ENCODE measurements at places on chromosomes 3 and 15.

DNA sequence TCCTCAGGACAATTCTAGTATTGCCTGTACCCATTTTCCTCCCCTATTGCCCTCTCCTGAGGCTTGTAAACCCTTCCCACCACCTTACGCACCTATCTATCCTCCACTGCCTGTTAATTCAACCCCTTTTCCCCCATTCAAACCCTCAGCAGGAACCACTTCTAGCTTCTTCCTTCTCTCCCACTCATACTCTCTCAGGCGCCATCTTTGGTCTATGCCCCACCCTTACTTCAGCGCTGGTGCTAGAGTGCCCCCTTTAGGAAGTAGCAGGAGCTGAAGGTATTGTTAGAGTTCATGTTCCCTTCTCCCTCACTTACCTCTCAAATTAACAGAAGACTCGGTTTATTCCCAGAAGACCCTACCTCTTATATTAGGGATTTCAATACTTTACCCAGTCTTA lies 121.8 kb upstream of the NLGN1 start:
- DNase-seq, result no peak

DNA sequence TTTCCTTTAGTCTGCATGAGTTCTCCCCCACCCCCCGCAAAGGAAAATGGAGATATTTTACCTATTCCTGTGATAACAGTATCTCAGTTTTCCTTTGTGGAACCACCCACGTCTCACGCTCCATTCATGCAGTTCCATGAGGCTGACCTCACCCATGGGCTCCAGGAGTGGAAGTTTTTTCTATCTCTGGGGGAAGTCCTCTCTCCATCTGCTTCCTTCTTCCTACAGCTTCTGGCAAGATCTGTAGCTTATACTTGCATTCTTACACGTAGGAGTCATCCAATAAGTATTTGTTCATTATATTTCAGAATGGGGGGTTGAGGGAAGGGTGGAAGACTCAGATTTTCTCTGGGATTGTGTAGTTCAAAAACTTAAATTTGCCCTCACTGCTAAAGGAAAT lies 5.8 kb upstream of the GLCE start:
- DNase-seq, result peak; percentile 72

DNA sequence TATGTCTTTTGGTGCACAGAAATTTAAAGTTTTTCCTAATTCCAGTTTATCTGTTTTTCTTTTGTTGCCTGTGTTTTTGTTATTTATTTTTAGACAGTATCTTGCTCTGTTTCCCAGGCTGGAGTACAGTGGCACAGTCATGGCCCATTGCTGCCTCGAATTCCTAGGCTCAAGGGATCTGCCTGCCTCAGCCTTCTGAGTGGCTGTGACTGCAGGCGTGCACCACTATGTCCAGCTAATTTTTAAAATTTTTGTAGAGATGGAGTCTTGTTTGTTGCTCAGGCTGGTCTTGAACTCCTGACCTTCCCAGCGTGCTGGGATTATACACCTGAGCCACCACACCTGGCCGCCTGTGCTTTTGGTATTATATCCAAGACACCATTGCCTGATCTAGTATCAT lies 22.8 kb downstream of the KAT2B start:
- DNase-seq, result no peak

DNA sequence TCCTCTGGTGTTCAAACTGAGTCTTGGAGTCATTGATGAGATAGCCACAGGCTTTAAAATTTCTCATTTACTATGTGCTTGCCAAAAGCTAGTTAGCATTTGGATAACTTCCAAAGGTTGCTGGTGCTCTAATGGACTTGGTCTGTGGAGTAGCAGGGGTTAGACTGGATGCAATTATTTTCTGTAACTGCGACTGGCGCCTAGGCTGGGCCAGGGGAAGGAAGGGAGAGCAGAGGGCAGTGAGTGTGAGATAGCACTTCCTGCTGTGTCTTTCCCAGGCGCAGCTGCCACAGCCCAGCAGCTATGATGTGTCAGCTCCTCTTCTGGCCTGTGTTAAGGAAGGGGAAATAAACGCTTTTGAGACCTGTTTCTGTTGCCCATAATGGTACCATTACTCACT lies 98.6 kb downstream of the MYRIP start:
- DNase-seq, result no peak

- no peak for DNase-seq
These were observed 12.8 kb upstream of the MTMR10 start for GRCh38 chr15:31004220-31004733.

- no peak for DNase-seq
These were observed 843 bp downstream of the ATG7 start for GRCh38 chr3:11272906-11273574.

DNA sequence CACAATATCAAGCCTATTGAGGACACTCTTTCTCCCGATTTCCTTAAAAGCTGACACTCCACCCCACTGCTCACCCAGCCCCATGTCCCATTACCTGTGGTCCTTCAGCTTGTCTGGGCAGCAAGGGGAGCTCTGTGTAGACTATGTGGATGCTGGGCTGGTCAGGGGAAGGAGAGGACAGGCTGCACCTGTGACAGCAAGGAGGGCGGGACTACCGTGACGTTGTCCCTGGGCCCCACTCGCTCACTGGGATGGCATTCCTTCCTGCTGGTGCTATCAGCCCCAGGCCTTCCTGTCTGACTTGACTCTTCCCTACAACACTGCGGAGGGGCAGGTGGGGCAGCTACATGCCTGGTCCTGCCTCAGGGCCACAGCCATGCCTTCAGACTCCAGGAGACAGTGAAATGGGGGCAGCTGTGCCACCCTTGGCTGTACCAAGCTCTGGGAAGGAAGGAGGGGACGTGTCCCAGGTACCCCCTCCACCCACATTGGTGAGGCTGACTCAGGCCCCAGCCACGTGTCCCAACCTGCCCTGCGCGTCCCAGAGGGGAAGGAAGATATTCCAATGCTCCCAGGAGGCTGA lies at the start of gene TMEM40:
TSS of gene TMEM40 (minus strand) at position 163 of the 583 bp plus-strand sequence. CDS start 9,427 bp downstream, outside the sequence.
- no peak for DNase-seq

GRCh38 chr15:79874242-79874641 lies 22.6 kb downstream of the MTHFS start:
- DNase-seq, result no peak

DNA sequence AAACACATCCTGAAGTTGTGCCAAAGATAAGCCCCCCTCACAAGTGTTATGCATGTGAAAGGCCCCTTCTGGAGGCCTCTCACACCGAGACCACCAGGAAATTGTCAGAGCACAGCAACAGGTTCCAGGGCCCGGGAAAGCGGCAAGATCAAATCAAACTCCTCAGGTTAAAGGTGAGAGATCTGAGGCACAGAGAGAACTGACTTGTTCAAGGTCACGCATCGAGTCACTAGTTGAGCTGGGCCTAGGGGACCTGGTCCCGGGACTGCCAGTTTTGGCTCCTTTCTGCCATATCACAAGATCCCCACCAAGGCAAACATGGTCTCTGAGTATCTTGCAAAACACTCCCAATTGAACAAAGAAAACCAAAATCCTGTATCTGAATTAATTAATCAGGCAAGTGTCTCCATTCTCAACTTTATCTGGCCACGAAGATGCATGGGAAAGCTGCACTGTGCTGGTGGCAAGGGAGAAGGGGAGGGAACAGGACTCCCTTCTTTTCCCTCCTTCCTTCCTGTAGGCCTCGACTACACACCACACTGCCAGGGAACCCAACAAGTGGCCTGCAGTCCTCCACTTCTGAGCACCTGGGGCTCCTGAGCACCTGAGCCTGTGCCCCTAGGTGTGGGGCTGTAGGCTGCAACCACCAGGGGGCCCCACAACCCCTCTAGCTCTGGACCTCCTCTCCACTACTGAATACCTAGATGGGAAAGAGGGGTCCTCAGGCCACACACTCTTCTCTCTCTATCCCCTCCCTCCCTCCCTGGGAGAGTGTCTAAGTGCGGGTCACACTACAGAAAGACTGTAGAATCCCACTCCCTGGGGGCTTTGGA lies 37.3 kb downstream of the ANP32A start:
- DNase-seq, result no peak

GRCh38 chr3:52433996-52434479 lies 10.9 kb downstream of the SEMA3G start:
- no peak for DNase-seq

Data from fibroblast of skin of left quadriceps (primary cell).